Inflammatory macrophage treated with lipopolysaccharide for 4 hours (primary cell): ENCODE measurements at places on chromosomes 5 and 9.

DNA sequence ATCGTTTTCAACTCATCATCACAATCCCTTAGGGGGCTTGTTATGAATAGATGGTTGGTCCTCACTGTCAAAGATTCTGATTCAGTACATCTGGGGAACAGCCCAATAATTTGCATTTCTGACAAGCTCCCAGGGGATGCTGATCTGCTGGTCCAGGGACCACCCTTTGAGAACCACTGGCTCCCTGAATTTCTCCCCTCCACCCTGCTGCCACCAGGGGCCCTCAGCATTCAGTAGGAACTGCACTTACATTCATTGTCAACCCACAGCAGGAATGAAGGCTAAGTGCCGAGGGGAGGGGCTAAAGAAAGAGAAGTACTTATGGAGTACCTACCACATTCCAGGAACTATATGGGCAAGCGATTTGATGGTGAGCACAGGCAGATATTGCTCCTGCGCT is 85.9 kb downstream of the BOD1 start:
- DNase-seq: no peak

DNA sequence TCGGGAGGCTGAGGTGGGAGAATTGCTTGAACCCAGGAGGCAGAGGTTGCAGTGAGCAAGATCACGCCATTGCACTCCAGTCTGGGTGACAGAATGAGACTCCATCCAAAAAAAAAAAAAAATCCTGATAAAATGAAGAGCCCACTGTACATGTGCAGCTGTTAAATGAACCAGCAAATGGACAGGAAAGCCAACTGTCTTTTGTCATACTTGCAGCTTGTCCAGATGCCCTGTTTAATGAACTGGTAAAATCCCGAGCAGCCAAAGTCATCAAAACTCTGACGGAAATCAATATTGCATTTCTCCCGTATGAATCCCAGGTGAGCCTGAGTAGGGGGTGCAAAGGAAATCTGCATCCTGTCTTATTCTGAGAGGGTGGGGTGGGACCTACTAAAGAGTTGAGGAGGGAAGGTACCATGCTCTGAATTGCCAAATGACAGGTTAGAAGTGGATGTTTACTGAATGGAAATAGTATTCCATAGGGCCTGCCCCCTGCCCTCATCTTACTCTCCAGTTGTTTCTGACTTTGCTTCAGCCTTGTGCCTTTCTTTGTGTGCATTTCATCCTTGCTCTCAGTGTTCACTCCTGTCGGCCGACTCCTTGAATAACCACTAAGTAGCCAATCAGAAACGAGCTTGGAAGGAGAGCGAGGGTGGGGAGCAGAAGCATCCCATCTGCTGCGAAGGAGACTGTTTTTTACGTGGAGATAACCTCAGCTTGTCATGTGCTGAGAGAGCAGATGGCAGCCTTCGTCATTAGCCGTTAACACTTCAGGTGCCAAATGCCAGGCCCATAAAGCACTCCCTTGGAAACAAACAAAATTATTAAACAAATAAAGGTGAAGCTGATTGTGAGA is 45.7 kb upstream of the CFAP157 start:
- no peak for DNase-seq

GRCh38 chr5:104928906-104929520 is 1366.4 kb upstream of the NUDT12 start:
- DNase-seq: no peak

DNA sequence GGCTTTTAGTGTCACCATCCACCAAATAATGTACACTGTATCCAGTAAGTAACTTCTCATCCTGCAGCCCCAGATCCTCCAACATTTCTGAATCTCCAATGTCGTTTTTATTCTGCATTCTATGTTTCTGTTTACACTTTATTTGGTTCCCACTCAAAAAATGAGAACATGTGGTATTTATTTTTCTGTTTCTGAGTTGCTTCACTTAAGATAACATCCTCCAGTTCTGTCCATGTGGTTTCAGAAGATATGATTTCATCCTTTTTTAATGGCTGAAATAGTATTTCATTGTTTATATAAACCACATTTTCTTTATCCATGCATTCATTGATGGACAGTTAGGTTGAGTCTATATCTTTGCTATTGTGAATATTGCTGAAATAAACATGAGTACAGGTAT is 677.3 kb upstream of the FTMT start:
- DNase-seq: no peak

GRCh38 chr5:168076561-168076991 is 214.9 kb upstream of the WWC1 start:
- peak; percentile 16 for DNase-seq

- DNase-seq: no peak
These were observed 26.3 kb downstream of the STC2 start for GRCh38 chr5:173301695-173302545.

- DNase-seq: no peak
These were observed 308.1 kb downstream of the CTNND2 start for GRCh38 chr5:11596185-11596584.

DNA sequence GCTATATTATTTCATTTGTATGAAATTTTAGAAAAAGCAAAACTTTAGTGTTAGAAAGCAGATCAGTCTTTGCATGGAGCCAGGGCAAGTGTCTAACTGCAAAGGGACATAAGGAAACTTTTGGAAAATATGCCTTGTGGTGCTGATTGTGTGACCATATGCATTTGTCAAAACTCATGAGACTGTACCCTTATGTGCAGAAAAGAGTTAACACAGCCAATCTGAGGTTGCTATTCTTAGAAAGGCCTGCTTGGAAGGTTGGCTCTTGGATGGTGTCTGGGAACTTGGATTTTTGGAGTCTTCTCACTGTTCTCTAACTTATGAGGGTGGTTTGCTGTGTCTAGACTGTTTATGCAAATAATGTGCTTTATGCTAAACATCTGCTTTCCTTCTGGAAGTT is 76.6 kb downstream of the SNX18 start:
- DNase-seq: no peak

DNA sequence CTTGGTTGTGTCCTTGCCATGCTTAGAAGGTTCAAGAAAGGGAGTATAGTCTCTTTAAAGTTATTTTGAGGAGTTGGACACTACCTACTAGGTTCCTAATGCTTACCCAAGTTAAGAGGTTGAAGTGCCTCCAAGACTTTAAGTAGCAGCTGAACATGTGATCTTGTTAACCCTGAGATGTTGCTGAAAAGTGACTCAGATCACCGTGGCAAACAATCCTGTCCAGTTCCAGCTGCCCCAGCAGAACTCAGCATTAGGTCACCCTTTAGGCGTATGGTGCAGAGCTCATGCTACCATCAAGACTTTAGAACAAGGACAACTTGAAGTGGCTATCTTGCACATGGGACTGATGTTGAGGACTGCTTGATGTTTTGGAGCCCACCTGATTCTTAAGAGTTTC is 22.5 kb downstream of the ZNF462 start:
- peak; percentile 44 for DNase-seq

DNA sequence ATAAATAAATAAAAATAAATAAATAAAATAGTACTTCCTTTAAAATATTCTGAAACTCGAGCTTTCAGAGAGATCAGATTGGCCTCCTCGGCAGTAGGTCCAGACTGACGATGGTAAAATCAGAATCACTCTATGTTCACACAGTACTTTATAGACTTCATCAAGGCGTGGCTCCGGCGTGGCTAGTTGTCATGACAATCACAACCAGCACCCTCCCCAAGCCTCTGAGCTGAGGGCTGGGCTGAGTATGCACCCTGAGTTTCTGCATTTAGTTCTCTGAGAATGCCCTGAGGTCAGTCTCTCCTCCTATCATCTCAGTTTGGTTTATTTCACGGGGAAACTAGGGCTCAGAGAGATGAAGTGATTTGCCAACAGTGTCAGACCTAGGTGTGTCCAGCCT is 43.3 kb upstream of the BARHL1 start:
- no peak for DNase-seq

- DNase-seq: no peak
These were observed 272.0 kb downstream of the EFNA5 start for GRCh38 chr5:107398703-107399102.

- no peak for DNase-seq
These were observed 162.3 kb upstream of the ZNF462 start for GRCh38 chr9:106700676-106701075.

GRCh38 chr9:98009437-98009836 is 26.3 kb downstream of the ANP32B start:
- DNase-seq: no peak

GRCh38 chr5:51380603-51381207 is 2.5 kb upstream of the ISL1 start:
- DNase-seq: peak; percentile 1

DNA sequence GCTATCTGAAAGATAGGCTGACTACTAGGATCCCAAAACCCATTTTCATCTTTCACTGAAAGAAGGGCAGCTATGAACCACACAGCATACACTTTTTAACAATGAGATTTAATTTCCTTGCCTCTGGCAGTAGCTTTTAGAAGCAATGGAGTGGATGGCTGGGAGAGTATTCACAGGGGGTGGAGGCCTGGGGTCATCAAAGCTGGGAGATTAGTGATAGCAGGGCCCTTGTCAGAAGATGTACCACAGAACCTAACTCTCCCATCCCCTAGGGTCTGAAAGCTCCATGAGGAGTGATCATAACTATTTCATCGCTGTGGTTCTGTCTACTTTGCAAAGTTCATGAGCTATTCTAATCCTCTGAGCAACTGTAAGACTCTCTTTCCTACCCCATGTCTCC is 332.2 kb downstream of the PRELID2 start:
- DNase-seq: no peak

DNA sequence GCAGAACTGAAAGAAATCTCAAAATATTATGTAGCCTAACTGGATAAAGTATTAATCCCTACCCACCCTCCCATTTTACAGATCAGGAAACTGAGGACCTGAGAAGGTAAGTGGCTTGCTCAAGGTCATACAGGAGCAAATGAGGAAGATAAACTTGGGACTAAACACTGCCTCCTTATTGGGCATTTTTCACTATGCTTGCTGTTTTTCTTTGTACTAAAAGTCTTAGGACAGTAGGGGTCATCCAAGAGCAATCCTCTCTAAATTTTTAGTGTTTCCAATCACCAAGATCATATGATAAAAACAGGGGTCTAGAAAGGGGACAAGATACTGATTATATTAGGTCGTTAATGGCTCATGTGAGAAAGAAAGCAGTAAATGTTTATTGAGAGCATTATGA is 80.8 kb downstream of the RORB start:
- DNase-seq: no peak

DNA sequence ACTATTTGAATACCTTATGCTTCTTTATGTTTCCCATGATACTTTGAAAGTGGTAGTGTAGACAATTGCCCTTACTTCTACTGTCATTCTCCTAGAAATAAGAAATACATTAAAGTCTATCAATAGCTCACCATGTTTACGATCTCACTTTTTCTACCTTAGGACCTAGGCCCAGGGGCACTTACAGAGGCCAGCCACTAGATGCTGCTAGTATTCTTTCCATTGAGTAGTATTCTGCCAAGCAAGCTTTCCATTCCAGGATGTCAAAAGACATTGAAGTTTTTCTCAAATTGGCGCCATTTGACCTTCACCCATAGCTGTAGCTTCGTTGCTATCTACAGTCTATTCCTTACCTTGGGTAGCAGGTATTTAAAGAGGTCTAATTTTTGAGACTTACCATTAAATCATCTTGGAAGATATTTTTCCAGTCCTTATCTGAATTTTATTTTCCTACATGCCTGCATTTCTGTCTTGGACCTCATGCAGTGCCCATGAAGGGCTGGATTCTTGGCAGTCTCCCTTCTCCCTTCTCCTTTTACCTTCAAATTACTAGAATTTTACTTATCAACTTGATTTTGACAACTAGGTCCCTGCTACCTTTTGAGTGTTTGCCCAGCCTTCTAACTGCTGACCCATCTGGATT is 246.0 kb upstream of the NUDT12 start:
- peak; percentile 5 for DNase-seq

DNA sequence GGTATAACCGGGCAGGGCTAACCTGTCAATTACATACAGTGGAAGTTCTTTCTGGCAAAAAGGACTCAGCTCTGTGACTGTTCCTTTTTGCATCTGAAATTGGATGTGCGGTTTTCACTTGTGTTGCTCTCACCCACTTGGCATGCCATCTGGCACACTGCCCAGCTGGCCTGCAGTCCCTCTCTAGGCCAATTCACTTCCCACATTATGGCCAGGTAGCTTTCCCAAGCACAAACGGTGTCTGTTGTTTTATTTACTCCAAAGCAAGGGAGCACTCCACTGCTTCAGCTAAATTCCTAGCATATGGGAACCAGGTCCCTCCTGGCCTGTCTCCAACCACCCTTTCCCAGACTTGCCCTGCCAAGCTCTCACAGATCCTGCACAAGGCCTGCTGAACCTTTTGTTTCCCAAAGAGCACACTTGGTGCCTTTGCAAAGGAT is 132.5 kb downstream of the SEMA6A start:
- no peak for DNase-seq

GRCh38 chr5:147382776-147383175 is 127.1 kb downstream of the DPYSL3 start:
- no peak for DNase-seq

- DNase-seq: no peak
These were observed 18.4 kb upstream of the CDKN2AIPNL start for GRCh38 chr5:134430001-134430569.

DNA sequence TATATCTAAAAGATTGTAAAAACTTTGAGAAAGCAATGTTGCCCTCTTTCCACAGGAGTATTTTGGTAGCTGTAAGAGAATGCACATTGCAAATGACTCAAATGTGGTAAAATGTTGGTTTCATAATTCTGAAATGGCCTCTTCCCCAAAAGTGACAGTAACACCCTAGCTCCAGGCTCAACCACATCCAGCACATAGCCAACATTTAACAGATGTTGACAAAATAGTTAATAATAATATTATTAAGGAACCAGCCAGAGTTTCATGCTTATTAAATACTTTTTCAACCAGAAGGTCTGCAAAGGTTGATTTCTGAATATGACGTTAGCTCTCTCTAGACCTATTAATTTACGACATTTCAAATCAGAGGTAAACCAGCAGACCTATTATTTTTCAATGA is 1.3 kb downstream of the ANXA1 start:
- DNase-seq: peak; percentile 87

GRCh38 chr9:90331826-90332575 is 310.6 kb downstream of the DIRAS2 start:
- peak; percentile 52 for DNase-seq

DNA sequence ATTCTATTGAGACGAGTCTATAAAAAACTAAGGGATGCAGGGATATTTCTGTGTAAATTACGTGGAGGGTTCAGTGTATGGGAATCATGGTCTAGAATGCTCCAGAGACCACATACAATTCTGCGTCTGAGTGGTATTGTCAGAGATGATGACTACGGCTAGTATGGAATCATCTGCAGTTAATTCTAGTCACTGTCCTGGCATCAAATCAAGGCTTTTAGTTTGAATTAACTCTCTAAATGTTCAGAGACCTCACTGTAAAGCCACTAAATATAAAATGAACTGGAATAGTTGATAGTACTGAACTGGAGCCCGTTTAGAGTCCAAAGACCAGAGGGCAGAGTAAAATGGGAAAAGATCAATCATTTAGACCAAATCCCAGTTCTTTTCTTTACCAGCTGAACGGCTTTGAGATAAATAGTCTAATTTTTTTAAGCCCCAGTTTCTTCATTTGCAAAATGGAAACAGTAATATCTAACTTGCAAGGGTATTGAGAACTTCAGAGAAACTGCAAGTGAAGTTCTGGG is 599.8 kb downstream of the EBF1 start:
- DNase-seq: no peak

GRCh38 chr5:16108418-16108817 is 71.2 kb downstream of the MARCHF11 start:
- DNase-seq: no peak
